ENCODE measurements at places on chromosomes 2 and 18. TPM values are rescaled to one million over a fixed set of nuclear protein-coding genes. Genes with fewer than 3 reads are reported as not detected.

GRCh38 chr2:242060212-242060835 is 190.8 kb downstream of the RTP5 start:
- DNase-seq: no peak

DNA sequence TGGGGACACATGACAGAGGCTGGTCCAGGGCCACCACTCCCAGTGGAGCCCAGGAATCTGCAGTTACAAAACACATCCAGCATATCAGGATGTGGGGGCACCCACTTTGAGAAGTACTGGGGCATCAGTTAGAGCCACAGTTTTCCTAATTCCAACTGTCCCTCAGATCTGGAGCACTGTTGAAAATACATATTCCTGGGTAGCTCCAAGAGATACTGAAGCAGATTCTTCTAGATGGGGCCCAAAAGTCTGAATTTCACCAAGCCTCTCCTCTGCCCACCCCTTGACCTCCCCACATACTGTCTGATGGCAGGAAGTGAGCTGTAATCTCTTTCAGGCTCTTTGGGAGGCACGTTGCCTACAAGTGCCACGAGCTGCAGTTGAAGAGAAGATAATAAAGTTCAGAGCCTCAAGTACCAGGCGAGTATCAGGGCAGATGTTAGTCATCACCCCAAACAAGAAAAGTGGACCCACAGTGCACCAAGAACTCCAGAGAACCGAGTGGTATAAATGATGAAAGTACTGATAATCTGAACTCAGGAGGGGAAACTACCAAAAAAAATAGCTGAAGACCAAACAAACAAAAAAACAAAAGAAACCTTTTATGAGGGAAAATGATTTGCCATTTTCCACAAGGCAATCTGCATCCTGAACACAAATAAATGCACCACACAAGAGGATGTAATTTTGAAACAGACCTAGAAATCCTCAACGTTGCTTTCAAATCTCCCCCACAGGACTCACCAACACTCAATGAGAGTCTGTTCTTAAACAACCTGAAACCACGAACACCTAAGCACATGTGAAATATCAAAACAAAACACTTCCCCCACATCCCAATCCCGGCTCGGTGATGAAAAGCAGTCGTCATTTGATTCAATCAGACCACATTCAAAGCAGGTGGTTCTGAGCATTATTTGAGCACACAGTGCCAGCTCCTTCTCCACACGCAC is 98.7 kb downstream of the TCF4 start:
- DNase-seq: no peak

- DNase-seq: no peak
These were observed 258.9 kb upstream of the TRIB2 start for GRCh38 chr2:12457831-12458230.

- DNase-seq: peak; percentile 25
These were observed 426.9 kb downstream of the CDH2 start for GRCh38 chr18:27750014-27750413.

The RHOB gene
- 148 TPM for total RNA-seq

The TOGARAM2 gene
- 0.98 TPM for total RNA-seq

GRCh38 chr2:219167997-219168396 is 1.8 kb downstream of the SLC23A3 start:
- DNase-seq: no peak

DNA sequence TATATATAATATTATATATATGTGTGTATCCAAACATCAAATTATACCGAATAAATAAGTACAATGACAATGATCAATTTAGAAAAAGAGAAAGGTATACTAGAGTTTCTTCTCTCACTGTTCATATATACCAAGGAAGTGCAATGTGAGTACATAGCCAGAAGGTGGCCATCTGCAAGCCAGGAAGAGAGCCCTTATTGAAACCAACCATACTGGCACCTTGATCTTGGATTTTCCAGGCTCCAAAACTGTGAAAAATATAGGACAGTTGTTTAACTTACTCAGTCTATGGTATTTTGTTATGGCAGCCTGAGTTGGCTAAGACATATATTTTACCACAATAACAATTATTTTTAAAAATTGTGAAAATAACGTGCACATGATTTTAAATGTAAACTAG is 1490.2 kb upstream of the SLC39A10 start:
- DNase-seq: no peak

GRCh38 chr2:200476836-200477235 is 33.0 kb downstream of the KCTD18 start:
- DNase-seq: no peak

DNA sequence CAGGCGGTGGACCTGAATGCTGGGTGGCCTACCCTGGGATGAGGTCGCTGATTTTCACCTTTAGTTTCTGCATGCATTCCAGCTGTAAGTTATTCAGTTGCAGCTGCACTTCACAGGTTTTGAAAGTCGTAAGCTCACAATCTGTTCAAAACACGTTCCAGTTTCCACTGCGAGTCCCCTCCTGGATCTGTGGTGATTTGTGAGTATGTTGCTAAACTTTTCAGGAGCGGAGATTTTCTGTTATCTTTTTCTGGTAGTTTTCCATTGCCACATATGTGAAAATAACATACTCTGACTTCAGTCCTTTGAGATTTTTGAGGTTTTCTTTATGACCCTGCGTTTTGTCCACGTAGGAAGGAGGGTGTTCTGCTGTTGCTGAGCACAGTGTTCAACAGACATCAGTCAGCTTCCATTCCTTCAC is 102.1 kb downstream of the SNTG2 start:
- no peak for DNase-seq

DNA sequence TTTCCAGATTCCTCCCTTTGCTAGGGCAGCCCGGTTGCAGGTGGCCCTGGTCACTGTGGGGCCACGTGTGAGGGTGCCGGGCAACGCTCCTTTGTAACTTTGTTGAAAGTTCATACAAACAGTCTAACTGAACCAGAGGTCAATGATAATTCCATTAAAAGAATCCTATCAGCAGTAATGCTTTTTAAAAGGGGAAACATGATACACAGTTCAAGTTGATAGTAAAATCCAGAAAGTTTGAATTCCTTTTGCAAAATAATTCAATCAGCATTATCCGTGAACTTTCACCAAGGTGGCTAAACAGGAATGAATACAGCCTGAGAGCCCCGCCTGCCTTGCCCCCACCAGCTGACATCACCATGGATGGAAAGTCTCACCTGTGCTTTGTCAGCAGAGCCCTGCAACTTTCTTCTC is 166.2 kb downstream of the ACKR3 start:
- DNase-seq: no peak

DNA sequence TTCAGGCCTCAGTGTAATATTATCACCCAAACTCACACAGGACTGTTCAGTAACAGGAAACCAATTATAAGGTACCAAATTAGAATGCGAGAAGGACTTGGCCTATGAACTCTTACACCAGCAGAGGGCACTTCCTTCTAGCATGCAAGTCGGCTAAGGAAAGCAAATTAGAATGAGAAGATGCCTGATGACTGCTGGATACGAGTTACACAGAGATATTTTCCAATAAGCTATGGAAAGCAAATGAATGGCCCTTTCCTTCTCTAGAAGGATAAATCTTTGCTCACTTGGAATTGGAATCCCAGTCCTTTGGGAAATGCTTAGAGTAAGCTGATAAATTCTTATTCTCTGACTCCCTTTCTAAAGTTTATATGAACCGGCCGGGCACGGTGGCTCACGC is 109.8 kb downstream of the AP1S3 start:
- no peak for DNase-seq

DNA sequence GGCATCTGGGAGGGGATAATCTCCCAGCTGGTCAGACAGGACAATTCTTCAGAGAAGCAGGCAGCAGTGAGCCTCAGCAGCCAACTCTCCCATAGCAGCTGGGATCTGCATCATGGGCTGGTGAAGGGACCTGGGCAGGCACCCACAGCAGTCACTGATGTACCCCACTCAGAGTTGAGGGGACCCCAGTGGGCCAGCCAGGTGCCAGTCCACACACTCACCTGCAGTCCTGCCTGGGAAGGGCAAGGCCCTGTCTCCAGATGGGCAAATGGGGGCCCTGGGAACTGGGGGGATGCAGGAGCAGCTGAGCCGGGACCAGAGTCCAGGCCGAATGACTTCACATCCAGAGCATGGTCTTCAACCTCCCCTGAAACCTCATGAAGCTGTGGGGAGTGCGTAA is 170.4 kb downstream of the ZFP36L2 start:
- no peak for DNase-seq

GRCh38 chr2:38892819-38893218 is 3.1 kb downstream of the ARHGEF33 start:
- no peak for DNase-seq

The ARHGAP25 gene
- total RNA-seq: 1.8 TPM

The CFAP65 gene
- total RNA-seq: 0.67 TPM

The HOXD13 gene
- total RNA-seq: not detected

The DIPK1C gene
- total RNA-seq: not detected

The PDE11A gene
- 60.5 TPM for total RNA-seq

The CENPA gene
- total RNA-seq: 10.7 TPM

DNA sequence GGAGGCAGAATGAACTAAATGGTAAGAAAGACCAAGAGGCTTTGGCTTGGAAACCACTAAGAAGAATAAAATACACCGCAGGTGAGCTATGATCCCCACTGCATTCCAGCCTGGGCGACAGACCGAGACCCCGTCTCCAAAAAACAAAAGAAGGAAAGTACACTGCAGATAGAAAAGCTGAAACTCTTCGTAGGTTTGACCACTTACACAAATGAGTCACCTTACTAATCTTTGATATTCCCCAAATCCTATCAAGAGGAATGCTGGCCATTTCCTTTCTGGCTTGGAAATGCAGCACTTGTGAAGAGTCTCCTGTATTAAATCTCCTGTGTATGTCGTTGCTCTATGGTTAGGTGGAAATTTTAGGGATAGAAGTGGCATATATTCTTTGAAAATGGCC is 108.8 kb downstream of the MTCL1 start:
- DNase-seq: no peak
